ENCODE measurements at places on chromosomes 16 and 17.

DNA sequence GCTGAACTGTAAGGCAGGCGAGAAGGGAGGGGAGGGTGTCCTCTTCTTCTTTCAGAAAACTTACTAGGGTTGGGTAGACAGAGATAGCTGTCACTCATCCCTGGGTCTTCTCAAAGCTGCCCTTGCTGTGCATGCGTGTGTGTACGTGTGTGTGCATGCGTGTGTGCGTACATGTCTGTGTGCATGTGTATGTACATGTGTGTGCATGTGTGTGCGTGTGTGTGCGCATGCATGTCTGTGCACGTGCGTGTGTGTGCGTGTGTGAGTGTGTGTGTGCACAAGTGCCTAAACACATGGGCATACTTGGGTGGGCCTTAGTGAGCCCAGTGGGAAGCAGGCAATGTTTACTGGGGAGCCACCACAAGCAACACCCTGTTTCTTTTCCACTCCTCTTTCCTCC lies 154.8 kb upstream of the TNRC6C start:
- DNase-seq, result no peak

DNA sequence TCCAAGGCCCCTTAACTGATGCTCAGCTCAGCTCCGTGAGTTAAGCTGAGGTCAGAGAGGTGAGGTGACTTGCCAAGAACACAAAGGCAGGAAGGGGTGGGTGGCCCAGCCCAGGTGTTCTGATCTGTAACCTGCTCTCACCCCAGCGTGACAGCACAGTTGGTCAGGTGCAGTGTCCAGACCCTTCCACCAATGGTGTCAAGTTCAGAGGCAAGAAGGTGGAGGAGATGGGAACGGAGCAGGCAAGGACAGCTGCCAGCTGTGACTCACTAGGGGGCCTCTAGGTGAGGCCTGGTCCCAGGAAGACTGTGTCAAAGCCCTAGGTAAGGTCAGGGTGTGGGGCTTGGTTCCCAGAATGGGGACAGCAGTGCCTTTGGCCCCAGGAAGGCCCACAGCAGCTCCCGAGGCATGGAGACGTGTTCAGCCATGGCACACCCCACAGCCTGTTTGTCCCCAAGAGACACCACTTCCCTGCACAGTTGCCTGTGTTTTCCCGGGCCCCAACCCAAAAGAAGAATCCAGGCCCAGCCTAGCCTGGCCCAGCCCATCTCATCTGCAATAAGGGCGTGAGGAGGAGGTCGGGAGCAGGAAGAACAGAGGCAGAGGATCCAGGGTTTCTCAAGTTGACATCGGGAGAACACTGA lies 7.2 kb downstream of the WFIKKN2 start:
- DNase-seq, result no peak

DNA sequence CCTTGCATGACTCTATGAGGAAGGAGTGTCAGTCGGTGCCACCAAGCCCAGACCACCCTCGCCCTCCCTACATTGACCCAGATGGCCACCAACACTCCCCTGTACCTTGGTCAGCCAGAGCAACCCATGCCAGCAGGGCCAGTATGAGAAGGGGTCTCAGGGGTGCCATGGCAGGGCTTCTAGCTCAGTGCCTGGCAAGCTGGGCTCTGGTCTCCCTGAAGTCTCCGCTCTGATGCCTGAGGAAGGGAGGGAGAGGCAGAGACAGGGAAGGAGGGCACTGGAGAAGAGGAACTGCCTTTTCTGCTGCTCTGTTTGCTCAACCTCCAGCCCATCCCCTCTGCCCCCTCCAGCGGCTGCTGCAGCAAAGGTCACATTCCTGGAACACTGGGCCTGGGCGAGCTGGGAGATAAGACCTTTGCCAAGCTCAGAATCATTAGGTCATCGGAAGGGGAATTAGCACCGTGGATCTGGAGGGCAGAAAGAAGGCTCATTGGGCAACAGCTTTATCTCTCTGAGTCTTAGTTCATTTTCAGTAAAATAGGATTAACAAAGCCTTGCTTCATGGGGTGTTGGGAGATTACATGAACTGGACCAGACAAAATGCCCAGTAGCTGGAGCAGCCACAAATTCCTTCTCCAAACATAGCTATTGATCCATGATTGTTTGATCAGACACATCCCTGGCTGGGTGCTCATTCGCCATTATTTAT lies at the start of gene VTN:
TSS of gene VTN (minus strand) at position 273 of the 709 bp plus-strand sequence. CDS start at position 169, 104 bp downstream.
- no peak for DNase-seq

DNA sequence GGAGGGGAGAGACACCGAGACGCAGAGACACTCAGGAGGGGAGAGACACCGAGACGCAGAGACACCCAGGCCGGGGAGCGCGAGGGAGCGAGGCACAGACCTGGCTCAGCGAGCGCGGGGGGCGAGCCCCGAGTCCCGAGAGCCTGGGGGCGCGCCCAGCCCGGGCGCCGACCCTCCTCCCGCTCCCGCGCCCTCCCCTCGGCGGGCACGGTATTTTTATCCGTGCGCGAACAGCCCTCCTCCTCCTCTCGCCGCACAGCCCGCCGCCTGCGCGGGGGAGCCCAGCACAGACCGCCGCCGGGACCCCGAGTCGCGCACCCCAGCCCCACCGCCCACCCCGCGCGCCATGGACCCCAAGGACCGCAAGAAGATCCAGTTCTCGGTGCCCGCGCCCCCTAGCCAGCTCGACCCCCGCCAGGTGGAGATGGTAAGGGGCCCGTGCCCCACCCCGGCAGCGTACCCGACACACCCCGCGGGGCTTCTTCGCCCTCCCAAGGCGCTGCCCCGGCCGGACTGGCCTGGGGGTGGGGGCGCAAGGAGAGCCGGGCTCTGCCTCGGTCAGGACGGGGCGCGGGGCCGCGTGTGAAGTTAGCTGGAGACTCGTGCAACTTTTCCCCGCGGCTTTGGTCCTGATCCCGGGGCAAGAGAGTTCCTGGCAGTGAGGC lies 427 bp downstream of the PPP1R1B start:
- DNase-seq, result no peak

GRCh38 chr16:83118365-83118764 lies 491.6 kb downstream of the CDH13 start:
- no peak for DNase-seq

DNA sequence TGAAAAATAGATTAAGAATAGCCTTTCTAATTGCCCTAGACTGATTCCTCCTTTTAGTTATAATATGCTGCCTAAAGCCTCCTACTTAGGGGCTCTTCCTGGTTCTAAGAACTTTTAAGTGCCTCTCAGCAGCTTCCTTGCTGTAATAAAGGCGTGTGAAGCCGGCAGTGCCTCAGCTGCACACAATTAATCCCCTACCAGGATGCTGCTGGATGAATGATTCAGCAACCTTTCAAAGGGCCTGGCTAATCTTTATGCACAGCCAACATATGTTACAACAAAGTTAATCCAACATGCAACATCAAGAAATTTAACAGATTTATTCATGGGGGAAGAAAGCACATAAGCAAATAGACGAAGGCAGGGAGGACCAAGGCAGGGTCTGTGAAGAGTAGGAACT lies 145.2 kb downstream of the PMP22 start:
- no peak for DNase-seq

- no peak for DNase-seq
Observed at GRCh38 chr16:1109648-1110047, 13.6 kb upstream of the C1QTNF8 start.

DNA sequence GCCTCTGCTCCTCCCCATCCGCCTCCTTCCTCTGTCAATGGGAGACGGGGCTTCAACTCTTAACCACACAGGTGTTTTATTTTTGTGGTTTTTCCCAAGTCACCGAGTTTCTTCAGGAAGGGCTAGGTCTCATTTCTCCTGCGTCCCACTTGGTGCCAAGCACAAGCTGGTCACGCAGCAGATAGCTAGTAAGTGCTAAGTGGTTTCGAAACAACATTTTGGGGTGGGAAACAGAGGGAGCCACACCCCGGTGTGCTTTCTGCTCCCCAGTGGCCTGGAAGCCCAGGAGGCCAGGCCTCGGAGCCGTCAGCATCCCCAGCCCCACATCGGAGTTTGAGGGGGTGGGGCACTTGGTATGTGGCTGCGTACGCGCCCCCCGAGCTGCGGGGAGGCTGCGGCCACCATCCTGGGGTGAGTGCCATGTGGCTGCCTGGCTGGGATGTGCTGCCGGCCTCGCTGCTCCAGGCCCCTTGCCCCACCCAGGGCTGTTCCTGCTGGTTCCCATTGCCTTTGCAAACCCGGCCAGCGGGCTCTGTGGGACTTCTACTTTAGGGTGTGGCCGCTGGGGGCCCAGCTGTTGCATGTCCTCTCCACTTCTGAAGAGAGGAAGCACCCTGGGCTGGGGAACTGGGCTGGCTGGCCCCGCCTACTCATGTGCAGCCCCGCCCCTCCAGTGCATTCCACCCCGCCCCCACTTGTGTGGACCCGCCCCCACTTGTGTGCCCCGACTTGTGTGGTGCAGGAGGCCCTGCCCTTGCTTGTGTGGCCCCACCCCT lies 55.6 kb downstream of the BAIAP2 start:
- no peak for DNase-seq

DNA sequence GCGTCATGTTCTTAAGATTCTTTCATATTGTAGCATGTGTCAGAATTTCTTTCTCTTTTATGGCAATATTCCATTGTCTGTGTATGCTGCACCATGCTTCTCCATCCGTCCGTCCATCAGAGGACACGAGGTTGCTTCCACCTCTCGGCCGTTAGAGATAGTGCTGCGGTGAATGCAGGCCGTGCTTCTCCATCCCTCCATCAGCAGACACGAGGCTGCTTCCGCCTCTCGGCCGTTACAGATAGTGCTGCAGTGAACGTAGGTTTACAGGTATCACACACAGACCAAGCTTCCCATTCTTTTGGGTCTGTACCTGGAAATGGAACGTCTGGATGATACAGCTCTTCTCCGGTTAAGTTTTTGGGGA lies 113.5 kb downstream of the CMIP start:
- no peak for DNase-seq
